ENCODE measurements at places on chromosomes 2 and 18.

- no peak for DNase-seq
These were observed 134.9 kb downstream of the FAM161A start for GRCh38 chr2:61718965-61719364.

DNA sequence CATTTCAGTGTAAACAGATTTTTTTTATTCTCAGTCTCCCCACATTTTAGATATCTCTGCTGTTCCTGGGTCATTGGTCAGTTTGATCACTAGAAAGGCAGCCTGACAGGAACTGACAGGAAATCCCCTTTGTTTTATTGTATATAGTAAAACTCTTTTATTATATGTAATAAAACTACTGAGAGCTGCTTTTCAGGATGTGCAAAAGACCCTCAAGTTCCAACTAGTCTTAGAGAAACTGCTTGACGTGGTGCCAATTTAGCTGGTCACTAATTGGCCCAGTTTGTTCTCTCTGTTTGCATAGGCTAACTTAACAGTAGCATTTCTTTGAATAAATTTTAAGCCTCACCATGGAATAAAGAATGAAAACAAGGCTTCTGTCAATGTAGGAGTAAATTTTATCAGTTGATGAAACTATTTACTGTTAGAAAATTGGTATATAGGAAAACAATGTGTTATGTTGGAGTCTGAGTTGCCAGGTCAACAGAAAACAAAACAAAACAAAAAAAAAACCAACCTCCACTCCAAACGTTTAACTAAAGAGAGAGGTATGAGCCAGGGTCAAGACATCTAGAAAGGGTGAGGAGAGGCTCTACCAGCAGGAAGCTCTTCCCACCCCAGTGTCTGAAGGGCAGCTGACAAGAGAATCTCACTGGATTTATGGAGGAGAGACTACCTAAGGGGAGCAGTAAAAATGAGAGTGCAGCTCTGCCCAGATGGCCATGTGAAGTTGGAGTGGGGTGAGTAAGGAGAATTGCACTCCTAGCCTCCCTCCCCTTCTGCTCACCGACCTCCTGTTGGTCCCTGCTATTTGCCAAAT lies 184.6 kb downstream of the ST6GAL2 start:
- DNase-seq, result peak; percentile 8

DNA sequence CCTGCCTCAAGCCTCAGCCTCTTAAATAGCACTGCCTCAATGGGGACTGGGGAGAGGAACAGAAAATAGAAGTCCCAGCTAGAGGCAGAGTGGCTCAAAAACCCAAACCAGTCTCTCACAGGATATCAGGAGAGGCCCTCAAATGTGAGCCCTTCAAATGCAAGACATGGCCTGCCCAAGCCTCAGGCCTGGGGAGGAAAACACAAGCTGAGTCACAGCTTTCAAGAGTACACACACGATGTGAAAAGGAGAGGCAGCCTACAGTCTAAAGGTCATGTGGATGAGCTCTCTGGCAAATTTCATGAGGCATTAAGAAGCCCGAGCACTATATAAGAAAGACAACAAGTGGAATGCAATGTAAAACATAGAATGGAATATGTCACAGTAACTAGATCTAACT lies 316.6 kb upstream of the MEX3C start:
- DNase-seq, result no peak

DNA sequence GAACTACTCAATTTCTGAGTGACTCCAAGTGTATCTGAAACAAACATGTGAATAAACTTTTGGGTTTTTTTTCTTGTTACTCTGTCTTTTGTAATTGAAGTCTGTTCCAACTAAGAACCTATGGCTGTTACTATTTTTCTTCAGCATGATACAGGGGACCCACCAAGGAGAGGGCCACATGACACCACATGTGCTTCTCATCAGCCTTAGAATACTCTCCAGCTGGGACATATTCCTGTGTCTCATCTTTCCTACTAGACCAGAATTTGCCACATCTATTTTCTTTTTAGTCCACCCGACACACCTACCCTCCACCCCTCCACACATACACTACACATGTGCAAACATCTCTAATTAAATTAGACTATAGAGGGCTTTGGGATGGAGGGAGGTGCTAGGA lies 191.7 kb upstream of the NDUFV2 start:
- DNase-seq, result no peak

GRCh38 chr2:28544922-28545589 lies 49.2 kb downstream of the PLB1 start:
- DNase-seq, result no peak

DNA sequence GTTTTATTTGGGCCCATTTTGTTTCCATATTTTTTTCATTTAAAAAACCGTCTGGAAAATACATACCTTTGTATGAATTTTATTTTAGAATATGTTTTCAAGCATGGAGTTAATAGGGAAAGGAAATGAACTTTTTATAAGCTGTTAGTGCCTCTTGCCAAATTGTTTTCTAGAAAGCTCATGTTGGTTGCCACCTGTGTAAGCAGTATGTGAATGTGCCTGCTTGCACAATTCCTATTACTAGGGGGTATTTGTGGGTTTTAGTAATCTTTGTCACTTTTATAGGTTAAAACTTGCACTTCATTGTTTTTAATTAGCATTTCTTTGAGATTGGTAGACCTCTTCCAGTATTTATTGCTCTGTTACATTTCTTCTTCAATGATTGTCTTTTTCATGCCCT lies 107.3 kb downstream of the TANC1 start:
- no peak for DNase-seq

GRCh38 chr2:69208023-69208595 lies 178.9 kb downstream of the GFPT1 start:
- no peak for DNase-seq

- DNase-seq, result no peak
These were observed 43.1 kb downstream of the AAK1 start for GRCh38 chr2:69600425-69600824.

- DNase-seq, result no peak
These were observed 169.5 kb downstream of the SLC8A1 start for GRCh38 chr2:40282428-40282827.

DNA sequence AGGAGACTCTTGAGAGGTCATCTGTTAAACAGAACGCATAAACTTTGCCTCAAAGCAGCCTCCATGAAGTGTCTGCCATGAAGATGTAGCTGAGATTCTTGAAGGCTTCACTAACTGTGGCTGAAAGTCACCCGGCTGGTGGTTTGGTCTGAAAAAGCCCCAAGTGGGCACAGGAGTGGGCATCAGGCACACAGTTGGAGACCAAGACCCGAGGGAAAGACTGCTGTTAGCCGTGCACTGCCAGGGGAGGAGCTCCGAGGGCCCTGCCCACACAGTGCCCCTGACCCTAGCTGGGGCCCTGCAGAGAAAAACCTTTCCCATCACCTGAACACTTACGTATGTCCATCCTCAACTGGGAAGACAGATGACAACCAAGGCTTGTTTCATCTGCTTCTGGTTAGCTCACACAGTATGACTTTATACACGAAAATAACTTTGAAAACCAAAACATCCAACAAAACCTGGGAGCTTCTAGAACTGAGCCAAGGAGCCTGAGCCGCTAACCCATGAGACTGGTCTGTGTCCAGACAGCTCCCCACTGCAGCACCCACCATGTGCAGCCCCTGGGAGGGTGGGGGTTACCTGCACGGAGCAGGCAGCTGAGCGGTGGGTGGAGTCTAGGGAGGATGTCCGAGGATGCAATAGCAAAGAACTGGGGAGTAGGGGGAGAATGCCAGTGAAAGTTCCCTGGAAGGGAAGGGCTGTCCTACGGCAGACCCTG lies 15.4 kb downstream of the HJURP start:
- DNase-seq, result no peak

DNA sequence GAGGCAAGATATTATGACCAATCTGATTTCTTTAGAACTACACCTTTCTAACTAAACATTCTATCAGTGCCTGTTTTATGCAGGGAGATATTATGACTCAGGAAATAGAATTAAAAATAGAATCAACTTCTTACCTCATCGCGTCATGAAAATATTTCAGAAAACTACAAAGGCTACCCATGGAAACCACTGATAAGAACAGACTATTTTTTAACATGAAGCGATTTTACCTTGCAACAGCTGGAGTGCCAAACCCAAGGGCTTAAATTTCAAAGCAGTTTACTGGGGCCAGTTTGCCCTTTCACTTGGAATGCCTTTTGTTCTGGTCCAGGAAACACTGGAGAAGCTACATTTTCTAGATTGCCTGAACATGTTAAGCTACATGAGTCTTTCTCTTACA lies 304.8 kb upstream of the CCDC68 start:
- no peak for DNase-seq

DNA sequence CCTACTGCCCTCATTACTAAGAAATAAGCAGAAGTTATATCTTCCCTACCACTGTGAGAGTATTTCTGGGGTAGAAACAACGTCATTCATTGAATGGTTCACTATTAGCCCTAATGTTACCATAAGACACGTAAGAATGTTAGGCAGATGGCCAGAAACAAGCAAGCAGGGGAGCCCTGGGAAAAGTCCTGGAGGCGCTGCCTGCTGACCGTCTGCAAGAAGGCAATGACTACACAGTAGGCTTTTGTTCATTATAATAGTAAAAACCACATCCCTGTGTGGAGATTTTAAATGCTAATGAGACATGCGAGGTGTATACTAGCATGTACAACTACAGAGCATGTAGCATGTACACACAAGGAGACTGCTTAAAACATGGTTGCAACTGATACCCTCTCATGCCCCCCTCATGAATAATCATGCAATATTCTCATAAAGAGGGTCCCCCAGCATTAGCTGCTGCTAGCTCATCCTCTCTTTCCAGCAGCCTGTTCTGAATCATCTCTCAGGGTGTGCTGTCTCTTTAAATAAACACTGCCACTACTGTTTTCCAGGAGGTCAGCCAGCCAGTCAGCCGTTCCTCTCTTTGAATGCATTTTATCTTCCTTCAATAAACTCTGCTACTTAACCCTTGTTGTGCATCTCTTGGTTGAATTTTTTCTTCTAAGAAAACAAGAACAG lies 23.6 kb downstream of the SUCLG1 start:
- no peak for DNase-seq

DNA sequence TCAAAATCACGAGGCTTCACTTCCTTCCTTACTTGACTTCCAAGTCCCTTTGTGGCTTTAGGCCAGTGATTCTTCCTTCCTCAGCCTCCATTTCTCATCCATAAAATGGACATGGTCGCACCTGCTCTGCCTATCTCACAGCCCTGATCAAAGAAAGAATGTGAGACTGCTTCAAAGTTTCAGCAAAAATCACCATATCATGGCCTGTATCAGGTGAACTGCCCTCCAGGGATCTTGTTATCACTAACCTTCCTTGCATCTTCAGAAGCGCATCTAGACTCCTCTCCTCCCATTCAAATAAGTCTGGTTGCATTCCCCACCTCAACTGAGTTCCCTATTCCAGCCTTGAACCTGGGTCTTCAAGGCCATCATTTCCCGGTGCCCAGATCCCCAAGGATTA lies 96.5 kb downstream of the TTC32 start:
- DNase-seq, result no peak

All from NCI-H2081 (cell line).